Skin of body (tissue), 3 donors: ENCODE measurements at places on chromosomes 3 and 15. TPM values are rescaled to one million over a fixed set of nuclear protein-coding genes. Genes with fewer than 3 reads are reported as not detected.

- no peak for DNase-seq
These were observed 5.0 kb downstream of the ACOX2 start for GRCh38 chr3:58531956-58532355.

- no peak for DNase-seq
These were observed 44.0 kb downstream of the TM2D3 start for GRCh38 chr15:101608201-101608600.

- DNase-seq: no peak
These were observed 13.4 kb downstream of the ALAS1 start for GRCh38 chr3:52211268-52211891.

DNA sequence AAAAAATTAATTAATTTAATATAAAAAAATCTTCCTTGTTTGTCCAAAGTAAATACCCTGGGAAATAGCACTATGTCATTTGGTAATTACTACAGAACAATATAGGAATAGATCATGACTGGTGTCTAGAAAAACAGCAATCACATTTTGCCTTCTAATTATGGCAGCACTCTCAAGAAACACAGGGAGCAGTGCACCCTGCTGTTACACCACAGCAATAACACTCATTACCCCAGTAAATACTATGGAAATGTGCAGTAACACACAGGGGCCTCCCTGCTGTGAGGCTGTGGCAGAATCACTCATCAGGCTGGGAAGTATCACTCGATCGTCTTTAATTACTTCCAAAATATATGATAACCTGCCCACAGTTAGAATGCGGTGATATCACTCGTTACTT, 646.0 kb downstream of the TUSC7 start:
- no peak for DNase-seq

GRCh38 chr3:65967451-65967850, 71.3 kb downstream of the MAGI1 start:
- DNase-seq: no peak

GATA2 gene
- total RNA-seq: 3.3 TPM
